ENCODE measurements at places on chromosomes 2 and 18. TPM values are rescaled to one million over a fixed set of nuclear protein-coding genes. Genes with fewer than 3 reads are reported as not detected.

DNA sequence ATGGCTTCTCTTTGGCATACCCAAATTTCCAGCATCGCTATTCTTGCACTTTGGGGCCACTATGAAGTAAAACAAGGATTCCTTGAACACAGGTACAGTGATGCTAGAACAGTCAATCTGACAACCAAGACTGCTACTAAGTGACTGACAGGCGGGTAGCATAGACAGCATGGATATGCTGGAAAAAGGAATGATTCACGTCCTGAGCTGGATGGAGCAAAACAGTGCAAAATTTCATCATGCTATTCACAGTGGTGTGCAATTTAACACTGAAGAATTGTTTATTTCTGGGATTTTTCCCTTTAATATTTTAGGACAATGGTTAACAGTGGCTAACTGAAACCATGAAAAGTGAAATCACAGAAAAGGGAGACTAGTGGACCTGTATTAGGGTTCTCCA is 1511.2 kb upstream of the ZEB2 start:
- DNase-seq: no peak

DNA sequence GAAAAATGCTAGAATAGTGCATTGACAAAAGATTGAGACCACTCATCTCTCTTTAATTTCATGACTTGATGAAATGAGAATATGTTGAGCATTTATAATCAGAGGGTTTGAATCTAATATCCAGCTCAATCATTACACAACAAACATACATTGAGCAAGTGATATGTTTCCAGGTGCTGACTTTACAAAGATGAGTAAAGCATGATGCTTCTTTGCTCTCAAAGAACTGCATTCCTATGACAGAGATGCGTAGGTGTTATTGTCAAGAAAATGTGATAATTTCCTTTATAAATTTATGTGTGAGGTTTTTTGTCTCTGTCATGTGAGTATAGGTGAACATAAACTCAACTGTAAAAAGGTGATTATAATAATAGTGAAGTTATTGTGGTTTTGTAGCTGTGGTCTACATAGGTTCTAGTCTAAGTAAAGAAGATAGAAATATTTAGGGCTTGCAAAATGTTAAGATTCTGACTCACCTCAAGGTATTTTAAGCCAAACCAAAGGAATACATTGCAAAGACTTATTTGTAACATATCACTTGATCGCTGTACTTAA is 389.8 kb downstream of the GALNT13 start:
- no peak for DNase-seq

DNA sequence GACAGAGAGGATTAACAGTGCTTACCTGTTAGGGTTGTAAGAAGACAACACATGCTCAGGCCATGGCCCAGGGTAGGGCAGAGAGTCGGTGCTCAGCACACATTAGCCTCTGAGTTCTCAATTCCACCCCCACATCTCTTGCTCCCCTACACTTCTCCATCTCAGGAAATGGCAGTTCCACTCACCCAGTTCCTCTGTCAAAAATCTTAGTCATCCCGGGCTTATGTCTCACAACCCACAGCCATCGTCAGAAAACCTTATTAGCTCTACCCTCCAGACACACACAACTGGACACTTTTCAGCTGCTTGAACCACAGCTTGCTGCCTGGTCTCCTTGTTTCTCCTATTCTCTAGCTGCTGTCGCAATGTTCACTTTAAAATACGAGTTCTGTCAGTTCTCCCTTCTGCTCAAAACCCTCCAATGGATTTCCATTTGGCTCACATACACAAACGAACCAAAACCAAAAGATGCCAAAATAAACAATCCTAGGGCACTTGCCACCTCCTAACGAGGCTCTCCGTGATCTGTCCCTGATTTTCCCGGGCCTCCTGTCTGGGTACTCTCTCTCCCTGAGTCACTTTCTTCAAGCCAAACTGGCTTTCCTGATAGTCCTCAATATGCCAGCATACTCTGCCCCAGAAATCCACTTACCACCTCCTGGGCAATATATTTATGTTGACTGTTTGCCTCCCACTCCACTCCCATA is 89.7 kb downstream of the KCTD1 start:
- peak; percentile 28 for DNase-seq

GRCh38 chr2:179543361-179543901 is 278.8 kb upstream of the SESTD1 start:
- no peak for DNase-seq

- DNase-seq: peak; percentile 21
These were observed 60.1 kb downstream of the LIMS1 start for GRCh38 chr2:108594132-108594981.

- DNase-seq: no peak
These were observed 36.3 kb downstream of the BMP10 start for GRCh38 chr2:68834737-68835376.

GRCh38 chr2:26668856-26669750 is 23.4 kb upstream of the KCNK3 start:
- no peak for DNase-seq

GRCh38 chr2:140601342-140601741 is 1529.5 kb downstream of the LRP1B start:
- DNase-seq: no peak

- no peak for DNase-seq
These were observed 8.9 kb upstream of the TMEM185B start for GRCh38 chr2:120231974-120232635.

GRCh38 chr18:33700513-33700976 is 122.5 kb downstream of the ASXL3 start:
- no peak for DNase-seq

DNA sequence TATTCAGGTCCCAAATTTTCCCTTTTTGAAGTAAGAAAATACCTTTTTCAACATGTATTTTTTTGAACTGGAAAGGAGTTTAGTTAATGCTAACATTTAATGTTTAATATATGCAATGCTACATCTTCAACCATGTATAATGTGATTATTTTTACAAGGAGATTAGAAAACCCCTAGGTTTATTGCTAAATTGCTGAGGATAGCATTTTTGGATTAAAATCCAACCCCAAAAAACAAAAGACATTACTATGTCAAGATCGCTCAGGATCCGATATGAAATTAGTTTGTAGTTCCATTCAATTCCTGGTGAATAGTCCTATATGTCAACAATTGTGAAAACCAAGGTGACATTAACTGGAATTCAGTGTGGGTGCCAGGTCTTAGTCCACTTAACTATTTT is 35.2 kb downstream of the LRP1B start:
- DNase-seq: no peak

DNA sequence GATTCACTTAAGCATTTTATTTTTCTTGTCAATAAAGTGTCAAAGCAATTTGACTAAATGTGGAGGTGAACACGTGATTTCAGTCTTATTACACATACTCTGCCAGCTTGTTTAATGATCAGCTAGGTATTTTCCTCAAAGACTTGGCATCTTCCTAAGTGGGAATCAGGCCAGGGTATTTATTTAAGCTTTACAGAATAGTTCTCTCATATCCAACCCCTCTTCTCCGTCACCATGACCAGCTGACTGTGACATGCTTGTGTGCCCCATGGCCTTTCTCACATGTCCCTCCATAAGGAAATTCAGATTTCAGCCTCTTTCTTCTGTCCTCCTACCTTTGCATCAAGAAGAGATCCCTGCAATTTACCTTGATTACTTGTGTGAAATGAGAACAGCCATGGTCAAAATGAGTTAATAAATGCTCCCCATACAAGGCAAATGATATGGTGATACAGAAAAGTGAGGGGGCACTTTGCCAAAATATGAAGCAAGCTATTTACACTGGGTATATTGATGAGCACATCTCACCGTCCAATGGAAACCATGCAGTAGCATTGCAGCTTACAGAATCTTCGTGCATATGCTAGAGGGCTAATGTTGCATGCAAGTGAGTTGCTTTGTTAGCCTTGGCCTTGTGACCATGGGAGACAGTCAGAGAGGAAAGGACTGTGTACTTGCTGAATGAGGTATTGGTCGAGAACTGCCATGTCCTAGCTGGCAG is 202.2 kb downstream of the RNF152 start:
- no peak for DNase-seq

DNA sequence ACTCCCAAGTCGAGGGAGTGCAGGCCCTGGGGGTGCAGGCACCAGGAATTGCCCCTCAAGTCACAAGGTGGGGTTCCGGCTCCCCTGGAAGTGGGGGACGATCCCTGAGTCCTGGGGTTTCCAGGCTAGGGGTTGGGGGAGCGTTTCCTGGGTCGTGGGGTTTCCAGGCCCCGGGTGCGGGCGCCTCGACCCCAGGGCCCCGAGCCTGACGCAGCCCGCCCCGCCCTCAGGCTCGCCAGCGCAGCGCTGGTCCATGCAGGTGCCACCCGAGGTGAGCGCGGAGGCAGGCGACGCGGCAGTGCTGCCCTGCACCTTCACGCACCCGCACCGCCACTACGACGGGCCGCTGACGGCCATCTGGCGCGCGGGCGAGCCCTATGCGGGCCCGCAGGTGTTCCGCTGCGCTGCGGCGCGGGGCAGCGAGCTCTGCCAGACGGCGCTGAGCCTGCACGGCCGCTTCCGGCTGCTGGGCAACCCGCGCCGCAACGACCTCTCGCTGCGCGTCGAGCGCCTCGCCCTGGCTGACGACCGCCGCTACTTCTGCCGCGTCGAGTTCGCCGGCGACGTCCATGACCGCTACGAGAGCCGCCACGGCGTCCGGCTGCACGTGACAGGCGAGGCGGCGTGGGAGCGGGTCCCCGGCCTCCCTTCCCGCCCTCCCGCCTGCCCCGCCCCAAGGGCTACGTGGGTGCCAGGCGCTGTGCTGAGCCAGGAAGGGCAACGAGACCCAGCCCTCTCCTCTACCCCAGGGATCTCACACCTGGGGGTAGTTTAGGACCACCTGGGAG is 12.0 kb downstream of the SIGLEC15 start:
- no peak for DNase-seq

GRCh38 chr2:161101406-161101805 is 58.8 kb upstream of the TANK start:
- DNase-seq: no peak

- no peak for DNase-seq
These were observed 28.7 kb upstream of the MYCN start for GRCh38 chr2:15911686-15912085.

DNA sequence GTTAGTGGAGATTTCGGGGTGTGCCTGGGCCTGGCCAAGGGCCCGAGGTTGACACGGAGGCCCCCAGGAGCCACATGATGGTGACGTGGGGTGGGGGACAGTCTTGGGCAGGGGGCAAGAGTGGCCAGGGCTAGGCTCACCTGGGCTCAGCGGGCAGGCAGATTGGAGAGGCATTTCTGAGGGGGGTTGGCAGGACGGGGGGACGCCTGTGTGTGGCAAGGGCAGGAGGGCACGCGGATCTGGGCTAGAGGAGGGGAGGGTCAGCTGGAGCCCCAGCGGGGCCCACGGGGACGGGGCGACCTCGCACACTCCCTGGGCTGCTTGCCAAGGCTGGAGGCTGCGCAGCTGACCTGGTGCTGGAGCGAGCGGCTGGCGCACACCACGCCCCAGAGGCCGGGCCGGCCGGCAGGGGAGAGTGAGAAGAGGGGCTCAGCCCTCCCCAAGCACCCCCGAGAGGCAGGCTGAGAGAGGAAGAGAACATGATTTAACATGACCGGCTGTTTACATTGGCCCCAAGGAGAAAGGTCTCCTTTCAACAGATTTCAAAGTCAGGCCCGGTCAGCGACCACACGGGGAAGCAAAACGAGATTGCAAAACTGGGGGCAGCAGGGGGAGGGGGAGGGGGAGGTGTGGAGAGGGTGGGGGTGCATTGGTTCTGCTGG is 38.0 kb upstream of the SNED1 start:
- no peak for DNase-seq

DNA sequence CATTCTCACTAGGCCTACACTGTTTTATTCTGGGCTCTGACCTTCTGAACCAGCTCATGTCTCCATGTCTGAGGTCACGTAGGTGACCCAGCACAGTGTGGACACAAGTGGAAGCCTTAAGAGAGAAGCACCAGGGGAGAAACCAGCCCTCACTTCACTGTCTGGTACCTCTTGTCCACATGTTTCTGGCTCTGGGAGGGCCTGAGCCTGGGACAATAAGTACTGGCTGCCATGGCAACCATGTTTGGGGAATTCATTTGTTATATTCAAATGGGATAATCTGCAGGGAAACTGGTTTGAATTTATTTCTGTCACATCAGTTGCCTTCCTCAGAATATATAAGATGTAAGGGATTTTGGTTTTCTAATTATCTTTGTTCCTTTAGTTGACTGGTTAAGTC is 23.3 kb downstream of the MYO3B start:
- no peak for DNase-seq

- peak; percentile 9 for DNase-seq
These were observed 28.4 kb upstream of the LONRF2 start for GRCh38 chr2:100350661-100351185.

- no peak for DNase-seq
These were observed 37.6 kb upstream of the TAF1B start for GRCh38 chr2:9805435-9806297.

- DNase-seq: peak; percentile 55
These were observed 1.4 kb downstream of the FAM171B start for GRCh38 chr2:186695081-186695756.

GRCh38 chr18:24669015-24669414 is 208.6 kb downstream of the HRH4 start:
- no peak for DNase-seq

DNA sequence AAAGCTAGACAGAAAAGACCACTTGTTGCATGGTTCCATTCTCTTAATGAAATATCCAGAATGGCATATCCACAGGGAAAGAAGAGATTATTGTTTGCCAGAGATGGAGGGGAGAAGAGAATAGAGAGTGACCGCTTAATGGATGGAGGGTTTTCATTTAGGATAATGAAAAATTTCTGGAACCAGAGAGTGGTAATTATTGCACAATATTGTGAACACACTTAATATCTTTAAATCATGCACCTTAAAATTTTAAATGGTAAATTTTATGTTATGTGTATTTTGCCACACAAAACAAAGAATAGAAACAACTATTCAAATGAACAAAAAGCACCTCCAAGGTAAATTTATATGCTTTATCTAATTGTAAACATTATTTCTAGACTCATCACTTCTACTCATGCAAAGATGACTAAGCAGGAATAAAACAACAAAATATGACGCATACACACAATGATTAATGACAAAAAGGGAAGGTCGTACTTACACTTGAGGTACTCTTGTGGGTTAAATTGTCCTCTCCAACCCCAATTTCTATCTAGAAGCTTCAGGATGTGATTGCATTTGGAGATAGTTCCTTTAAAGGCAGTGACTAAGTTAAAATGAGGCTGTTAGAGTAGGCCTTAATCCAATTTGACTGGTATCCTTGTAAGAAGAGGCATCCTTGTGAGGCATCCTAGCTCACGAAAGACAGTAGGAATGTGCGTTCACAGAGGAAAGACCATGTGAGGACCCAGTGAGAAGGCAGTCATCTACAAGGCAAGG is 18.7 kb upstream of the DHRS9 start:
- no peak for DNase-seq

GRCh38 chr2:238853721-238854120 is 5.8 kb downstream of the TWIST2 start:
- no peak for DNase-seq

The KLHL41 gene
- total RNA-seq: not detected

The APCDD1 gene
- total RNA-seq: 2.4 TPM

The TCF23 gene
- total RNA-seq: not detected

The SP140 gene
- total RNA-seq: 0.56 TPM

The RFX8 gene
- not detected for total RNA-seq

The RNF125 gene
- 0.05 TPM for total RNA-seq

The ITGB6 gene
- total RNA-seq: not detected

The POTEI gene
- 0.13 TPM for total RNA-seq

The DNPEP gene
- 56.4 TPM for total RNA-seq

The TUBA3E gene
- total RNA-seq: not detected

The CFC1B gene
- not detected for total RNA-seq
